ENCODE measurements at places on chromosomes 6 and 20.

- DNase-seq = no peak
These were observed 102.6 kb upstream of the RSPO3 start for GRCh38 chr6:127015858-127016257.

DNA sequence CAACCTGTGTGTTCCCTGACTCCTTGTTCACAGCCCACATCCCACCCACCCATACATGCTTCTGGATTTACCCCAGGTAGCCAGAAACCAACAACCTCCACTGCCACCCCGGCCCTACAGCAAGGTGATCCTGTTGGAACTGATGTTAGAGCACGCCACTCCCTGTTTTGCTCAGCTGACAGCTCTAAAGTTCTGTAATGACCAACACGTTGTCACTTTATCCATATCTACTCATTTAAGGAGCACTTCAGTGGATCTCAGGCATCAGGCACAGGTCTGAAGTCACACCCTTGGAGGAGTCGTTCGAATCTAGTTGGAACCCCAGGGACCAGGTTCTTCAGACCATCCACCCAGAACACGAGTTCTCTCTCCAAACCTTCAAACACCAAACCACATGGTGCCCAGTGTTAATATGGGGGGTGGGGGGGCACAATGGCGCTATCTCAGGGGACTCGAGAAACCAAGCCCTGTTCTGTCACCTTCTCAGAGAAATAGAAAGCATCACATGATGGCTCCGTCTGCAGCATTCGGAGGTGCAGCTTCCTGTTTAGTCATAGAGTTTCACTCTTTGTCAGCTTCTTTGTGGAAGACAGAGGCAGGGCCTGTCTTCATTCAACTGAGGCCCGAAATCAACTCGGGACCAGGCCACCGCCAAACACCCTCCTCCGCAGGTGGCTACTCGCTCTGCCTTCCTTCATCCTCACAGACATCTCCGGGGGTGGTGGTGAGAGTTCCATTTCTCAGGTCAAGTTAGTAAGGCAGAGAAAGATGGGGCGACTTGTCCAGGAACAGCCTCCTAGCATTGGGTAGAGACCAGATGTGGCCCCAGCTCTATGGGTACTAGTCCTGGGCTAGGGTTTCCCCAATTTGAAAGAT lies 142.2 kb downstream of the NFATC2 start:
- DNase-seq = no peak

GRCh38 chr6:157795841-157796240 lies 27.2 kb upstream of the SNX9 start:
- DNase-seq = no peak

DNA sequence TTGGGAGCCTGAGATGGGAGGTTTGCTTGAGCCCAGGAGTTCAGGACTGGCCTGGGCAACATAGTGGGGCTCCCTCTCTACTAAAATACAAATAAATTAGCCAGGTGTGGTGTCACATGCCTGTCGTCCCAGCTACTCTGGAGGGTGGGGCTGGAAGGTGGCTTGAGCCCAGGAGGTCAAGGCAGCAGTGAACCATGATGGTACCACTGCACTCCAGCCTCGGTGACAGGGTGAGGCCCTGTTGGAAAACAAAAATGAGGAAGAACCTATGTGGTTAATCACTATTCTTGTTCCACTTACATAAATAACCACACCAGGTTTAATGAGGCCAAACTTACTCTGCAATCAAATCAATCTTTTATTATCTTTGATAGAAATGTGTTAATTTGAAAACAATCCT lies 5.4 kb downstream of the PPDPF start:
- peak; percentile 43 for DNase-seq

DNA sequence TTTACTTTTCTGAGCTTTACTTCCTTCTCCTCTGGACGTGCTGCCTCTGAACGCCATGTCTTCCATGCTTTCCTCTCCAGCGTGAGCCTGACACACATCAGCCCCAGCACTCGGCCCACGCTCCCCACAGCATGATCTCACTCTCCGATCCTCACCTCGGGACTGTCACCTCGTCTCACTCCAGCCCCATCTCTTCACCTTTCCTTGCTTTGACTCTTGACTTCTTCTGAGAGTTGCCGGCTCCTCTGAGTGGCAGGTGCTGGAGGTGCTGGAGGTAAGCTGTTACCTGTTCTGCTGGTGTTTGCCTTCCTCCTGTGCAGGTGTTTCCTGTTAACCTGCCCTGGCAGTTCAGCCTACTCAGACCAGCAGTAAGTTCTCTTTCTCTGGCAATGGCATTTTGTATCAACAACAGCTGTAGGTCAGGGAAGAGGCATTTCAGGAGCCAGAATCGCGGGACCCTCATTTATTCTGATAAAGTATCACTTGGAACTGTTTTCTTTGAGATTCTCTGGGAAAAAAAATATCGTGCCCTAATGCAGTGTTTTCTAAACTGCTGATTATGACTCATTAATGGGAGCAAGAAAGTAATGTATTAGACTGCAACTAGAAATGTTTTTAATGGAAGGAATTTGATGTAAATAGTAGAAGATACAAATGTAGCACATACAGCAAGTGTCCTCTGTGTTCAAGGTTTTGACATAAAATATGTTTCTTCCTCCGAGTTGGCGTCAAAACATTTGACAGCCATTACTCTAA lies 106.5 kb downstream of the ARID1B start:
- no peak for DNase-seq

DNA sequence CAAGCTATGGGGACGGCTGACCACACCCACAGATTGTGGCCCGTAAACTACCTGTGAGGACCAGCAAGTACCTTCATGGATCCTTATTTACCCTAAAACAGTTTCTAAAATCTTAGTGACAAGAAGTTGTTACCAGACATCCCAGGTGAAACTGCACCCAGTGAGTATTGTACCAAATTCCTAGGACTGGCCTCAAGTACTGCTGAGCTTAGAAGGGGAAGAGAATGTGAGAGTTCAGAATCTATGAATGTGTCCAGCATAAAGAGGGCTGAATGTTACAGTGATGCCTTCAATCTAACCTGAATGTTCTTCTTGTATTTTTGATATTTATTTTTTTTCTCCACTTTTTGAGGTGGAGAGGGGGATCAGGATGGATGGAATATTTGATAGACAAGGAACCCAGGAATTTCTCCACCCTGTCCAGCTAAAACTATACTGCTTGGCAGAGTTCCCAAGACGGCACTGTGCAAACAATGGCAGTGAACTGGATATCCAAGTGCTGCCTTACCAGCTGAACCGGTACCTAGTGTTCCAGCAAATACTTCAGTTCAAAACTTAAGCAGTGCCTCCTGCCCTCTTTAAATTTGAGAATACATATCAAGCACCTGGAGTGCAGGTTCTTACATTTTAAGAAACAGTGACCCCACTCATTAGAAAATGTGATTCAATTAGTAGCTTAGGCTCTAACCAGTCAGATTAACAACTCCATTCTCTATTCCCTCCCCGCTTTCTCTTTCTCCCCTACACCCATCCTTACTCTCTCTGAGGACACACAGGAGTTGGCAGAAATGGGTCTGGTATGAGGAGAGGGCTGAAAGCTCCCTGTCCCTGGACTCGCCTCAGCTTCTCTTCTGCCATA lies 427.3 kb upstream of the FLRT3 start:
- no peak for DNase-seq

DNA sequence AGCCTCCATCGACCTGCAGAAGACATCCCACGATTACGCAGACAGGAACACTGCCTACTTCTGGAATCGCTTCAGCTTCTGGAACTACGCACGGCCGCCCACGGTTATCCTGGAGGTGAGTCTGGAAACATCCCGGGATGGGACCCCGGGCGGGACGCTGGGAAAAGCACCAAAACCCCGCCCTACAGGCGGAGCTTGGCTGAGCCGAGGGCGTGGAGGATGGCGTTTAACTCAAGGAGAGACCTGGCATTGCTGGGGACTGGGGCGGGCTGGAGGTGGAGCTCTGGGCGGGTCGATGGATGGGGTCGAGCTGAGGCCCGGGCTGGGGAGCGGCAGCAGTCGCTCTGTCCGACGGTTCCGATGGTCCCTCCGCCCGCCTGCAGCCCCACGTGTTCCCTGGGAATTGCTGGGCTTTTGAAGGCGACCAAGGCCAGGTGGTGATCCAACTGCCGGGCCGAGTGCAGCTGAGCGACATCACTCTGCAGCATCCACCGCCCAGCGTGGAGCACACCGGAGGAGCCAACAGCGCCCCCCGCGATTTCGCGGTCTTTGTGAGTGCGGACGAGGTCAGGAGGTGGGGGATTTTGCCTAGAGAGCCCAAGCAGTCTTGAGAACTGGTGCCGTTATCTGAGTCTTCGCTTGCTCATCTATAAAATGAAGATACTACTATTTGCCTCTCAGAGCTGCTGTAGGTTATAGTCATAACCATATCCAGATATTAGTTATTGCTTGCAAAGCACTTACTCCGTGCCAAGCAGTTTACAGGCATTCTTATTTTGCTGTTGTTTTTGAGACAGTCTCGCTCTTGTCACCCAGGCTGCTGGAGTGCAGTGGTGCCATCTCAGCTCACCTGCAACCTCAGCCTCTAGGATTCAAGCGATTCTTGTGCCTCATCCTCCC lies 3.8 kb downstream of the SPAG4 start:
- peak; percentile 87 for DNase-seq

GRCh38 chr20:32479697-32480171 lies 105.4 kb downstream of the NOL4L start:
- peak; percentile 16 for DNase-seq

- no peak for DNase-seq
These were observed 122.1 kb upstream of the BCLAF1 start for GRCh38 chr6:136411453-136412354.

- no peak for DNase-seq
These were observed 997 bp upstream of the FBXO30 start for GRCh38 chr6:145815309-145816274.

DNA sequence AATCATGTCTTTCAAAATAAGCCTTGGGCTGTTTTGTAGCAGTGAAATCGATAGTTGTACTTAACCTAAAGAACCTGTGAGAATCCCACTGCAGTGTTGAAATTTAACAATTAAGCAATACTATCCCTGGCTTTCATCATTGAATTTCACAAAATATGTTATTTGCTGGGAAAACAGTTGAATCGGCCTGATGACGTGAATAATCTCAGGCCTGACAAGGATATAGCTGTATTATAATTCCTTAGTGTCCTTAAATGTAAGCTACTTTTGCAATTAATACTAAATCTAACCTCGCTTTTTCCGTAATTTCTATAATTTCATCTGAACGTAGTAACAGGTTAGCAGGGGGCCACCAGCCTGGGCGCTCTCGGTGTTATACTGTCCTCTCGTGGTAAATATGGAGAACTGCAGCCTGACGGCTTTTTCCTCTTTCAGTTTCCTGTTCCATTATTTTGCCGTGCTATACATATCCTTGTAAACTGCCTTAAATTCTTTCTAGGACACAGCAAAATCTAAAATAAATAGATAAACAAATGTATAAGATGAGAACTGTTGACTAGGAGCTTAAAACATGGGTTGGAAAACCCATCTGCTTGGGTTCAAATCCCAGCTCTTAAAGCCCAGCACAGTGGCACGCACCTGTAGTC lies 24.0 kb downstream of the MTFR2 start:
- DNase-seq = peak; percentile 74

GRCh38 chr6:35223396-35223795 lies 9.6 kb downstream of the SCUBE3 start:
- no peak for DNase-seq

DNA sequence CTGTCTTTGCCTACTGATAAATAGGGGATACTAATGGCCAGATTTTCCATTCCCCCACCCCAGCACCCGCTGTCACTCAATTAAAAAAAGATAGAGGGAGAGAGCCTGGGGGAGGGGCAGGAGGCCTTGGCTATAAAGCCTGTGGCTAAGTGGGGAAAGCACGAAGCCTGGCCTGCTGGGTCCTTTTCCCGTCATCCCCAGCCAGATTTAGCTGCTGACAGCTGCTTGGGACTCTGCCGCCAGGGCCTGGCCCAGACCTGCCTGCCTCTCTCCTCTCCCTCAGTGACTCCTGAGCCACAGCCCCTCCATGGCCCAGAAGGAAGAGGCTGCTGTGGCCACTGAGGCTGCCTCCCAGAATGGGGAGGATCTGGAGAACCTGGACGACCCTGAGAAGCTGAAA lies at the start of gene APOBEC2:
APOBEC2 (plus strand) TSS at position 162 of the 400 bp plus-strand sequence; CDS start at position 308, 146 bp downstream.
- DNase-seq = no peak

GRCh38 chr20:4748847-4749246 lies 27.1 kb downstream of the PRND start:
- DNase-seq = no peak

DNA sequence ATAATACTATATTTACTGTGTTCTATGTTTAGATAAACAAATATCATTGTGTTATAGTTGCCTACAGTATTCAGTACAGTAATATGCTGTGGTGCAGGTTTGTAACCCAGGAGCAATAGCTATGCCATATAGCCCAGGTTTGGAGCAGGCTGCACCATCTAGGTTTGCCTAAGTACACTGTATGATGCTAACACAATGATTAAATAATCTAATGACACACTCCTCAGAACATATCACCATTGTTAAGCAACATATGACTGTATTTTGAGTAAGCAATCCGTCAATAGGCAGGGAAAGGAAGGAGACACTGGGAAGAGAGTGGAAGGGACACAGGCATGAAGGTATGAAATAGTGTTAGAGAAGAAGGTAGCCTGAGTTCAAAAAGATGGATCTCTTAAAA lies 369.9 kb downstream of the PKHD1 start:
- DNase-seq = no peak

DNA sequence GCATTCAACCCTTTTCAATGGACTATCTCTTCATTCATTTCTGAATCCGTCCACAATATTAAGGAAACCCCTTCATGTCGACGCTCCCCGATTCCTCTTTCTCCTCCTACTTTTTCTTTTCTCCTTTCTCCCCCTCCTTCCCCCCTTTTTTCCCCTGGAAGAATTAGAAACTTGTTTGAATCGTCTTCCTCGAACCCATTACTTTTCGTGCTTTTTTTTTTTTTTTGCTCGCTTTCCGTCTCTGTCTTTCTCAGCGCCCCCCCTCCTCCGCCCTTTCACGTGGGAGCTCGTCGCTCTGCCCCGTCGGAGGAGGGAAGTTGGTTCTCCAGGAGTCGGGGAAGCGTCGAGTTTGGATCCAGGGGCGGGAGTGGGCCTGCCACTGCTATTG lies 2.3 kb upstream of the NKX2-2 start:
- DNase-seq = no peak

GRCh38 chr20:40019510-40019909 lies 669.5 kb downstream of the MAFB start:
- DNase-seq = no peak

Data from KBM-7 (cell line).